Hematopoietic multipotent progenitor cell treated with erythropoietin and hydrocortisone succinate and interleukin-3 and kit ligand, for 17 days (in vitro differentiated cells): ENCODE measurements at places on chromosomes 1 and 21.
A peak's percentile ranks its signal among the peaks of the same experiment; 100 is the strongest.

GRCh38 chr1:87961992-87962391 is 633.3 kb downstream of the LMO4 start:
- no peak for DNase-seq

GRCh38 chr1:145826030-145826429 is 2.0 kb downstream of the POLR3C start:
- DNase-seq = peak; percentile 39

DNA sequence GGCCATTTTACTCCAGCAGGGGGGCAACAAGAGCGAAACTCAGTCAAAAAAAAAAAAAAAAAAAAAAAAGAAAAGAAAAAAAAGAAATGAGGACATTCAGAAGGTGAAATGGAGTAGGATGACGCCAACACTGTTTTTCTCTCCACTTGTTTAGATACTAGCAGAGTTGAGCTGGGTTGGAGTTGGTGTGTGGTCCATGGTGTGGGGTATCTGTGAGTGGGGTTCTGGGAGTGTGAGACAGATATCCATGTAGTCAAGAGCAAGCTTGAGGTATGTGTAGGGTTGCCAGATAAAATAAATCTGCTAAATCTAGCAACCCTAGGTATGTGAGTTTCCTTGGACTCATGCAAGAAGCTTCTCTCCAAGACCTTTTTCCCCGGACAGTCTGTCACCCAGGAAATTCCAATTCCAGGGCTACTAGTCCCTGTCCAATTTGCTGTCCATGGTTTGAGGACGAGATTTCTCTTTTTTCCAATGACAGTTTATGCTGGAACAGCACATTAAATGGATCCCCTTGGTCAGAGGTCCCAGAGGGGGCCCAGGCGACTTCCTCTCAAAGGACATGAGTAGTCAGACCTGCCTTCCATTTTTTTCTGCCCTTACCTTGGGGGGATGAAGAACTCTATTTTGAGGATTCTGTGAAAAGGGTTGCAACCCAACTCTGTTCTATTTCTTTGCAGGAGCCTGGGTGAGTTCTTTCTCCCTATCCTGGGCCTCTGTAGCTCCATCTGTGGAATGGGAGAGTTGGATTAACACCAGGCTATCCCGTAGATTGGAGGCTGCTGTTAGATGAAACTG is 2.1 kb upstream of the FOXD2 start:
- no peak for DNase-seq

GRCh38 chr1:5164158-5164557 is 509.7 kb downstream of the AJAP1 start:
- no peak for DNase-seq

GRCh38 chr1:3356827-3357460 is 97.5 kb upstream of the ARHGEF16 start:
- DNase-seq = no peak
